ENCODE measurements at places on chromosomes 2 and 18.
A peak's percentile ranks its signal among the peaks of the same experiment; 100 is the strongest.

GRCh38 chr2:222213049-222213448 is 85.7 kb downstream of the PAX3 start:
- no peak for DNase-seq

GRCh38 chr2:43331422-43331821 is 105.0 kb upstream of the ZFP36L2 start:
- peak; percentile 89 for DNase-seq

DNA sequence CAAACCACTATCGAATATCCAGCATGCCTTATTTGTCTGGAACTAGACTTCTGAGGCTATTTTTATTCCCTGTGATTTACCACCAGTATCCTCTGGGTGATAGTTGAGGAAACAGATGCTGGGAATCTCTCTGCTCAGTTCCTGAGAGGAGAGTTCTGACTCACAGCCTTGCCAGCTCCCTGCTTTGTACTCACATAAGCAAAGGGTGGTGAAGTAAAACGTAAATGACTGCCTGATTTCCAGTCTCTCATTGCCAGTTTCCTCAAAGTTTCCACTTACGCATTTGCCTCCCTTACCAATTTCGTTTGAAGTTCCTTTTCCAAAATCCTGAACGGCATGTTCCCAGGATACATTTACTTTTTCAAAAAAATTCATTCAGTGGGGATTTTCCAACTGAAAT is 69.2 kb upstream of the HNRNPA3 start:
- no peak for DNase-seq

DNA sequence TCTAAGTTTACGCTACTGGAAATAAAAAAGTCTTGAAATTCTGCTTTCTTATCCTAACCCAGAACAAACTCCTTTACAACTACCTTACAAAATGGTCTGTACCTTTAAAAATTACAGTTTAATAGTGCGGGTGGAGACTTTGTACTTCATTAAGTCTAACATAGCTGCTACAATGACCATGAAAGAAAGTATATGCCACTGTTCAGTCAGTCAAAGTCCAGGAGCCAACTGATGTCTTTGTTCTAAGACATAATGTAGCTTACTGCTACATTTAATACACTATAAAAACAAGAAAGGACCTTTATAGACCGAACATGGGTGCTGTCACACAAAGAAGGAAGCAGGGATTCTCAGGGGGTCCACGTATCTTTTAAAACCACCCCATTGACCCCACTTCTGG is 36.0 kb downstream of the IWS1 start:
- no peak for DNase-seq

- DNase-seq: no peak
These were observed 34.0 kb upstream of the SKOR2 start for GRCh38 chr18:47285456-47285855.

DNA sequence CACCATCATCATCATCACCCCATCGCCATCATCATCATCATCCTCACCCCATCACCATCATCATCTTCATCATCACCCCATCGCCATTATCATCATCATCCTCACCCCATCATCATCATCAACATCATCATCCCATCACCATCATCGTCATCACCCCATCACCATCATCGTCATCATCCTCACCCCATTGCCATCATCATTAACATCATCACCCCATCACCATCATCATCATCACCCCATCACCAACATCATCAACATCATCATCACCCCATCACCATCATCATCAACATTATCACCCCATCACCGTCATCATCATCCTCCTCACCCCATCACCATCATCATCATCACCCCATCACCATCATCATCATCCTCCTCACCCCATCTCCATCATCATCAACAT is 151.0 kb downstream of the DNER start:
- DNase-seq: no peak

DNA sequence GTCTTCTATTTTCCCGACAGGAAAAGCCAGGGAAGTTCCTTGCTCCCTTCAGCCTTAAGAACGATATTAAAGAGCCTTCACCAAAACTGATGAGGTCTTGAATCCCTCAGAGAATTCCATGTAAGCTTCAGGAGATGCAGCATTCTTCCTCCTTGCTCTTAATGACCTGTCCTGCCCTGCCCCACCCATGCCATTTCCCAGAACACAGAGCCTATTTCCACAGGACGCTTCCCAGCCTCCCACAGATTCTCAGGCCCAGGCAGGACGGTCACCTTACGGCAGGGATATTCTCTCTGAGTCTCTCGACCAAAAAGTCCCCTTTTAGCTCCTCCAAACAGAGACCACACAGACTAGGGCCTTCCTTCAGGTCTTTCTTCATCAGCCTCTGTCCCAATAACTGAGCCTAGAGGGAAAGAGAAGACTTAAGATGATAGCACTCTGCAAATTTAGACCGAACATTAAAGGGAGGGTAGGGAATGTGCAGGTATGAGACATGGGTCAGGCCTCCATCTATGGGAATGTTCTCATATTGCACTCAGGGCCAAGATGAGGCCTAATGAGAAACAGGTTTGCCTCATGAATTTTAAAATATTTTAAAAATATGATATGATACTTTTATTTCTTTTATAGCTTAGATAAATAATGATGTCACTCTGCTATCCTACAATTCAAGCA is 62.1 kb downstream of the COBLL1 start:
- DNase-seq: no peak

GRCh38 chr2:62349788-62350187 is 153.9 kb downstream of the B3GNT2 start:
- no peak for DNase-seq
